ENCODE measurements at places on chromosomes 16 and 17.

- DNase-seq = no peak
Observed at GRCh38 chr17:3772764-3773163, 28.2 kb downstream of the ITGAE start.

DNA sequence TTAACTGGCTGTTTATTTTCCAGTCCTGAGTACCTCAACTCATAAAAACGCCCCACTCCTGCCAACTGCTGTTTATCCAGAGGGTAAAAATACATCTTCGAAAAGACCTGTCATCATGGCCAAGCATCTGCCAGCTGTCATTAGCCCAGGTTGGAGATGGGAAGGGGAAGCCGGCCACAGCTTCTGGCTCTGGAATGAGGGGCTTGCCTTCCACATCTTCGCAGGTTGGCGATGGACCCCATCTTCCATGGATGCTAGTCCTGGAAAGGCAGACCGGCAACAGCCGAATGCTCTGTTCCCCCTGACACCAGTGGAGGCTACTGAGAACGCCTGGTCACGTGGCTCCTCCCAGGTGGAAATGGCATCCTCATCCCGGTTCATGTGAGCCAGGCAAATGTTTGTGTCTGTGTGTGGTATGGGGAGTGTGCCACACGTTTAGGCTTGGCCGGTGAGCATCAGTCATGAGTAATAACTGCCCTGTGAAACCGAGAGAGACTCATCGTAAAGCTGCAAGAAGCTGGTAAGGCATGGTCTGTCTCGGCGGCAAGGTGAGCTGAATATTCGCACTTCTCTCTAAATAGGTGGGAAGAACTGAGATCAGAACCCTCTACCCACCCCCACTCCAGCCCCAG, 420 bp upstream of the KRTAP17-1 start:
- no peak for DNase-seq

DNA sequence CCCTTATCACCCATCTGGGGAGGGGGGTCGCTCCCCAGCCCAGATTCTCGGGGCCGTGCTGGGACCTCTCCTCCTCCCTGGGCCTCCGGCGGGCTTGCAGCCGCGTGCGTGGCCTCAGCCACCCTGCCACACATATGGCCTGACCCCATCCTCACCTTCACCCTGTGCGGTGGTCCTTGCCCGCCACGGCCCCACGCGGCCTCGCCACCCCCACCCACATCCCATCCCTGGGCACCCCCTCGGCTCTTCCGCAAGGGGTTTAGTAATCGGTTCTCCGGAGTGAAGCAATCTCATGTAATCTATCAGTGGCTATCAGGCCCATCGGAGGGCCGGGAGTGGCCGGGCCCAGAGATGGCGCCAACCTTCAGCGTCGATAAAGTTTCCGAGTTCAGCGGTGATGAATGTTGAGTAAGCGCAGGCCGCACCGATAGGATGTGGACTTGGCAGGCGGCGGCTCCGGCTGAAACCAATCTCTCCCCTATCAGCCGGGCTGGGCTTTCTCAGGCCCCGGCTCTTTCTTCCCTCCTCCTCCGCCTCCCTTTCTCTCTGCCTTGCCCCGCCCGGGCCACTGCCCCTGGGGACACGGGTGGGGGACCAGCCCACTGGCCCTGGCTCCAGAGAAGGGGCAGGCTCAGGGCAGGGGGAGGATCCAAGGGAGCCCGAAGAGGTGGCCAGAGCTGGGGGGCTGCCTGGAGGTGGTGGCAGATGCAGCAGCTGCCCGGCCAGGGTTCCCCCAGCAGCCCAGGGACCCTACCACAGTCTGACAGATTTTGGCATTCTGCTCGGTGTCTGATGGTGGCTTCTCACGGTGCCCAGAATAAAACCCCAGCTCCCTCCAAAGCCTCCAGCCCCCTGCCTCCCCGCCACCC, 20.8 kb downstream of the ZFPM1 start:
- DNase-seq = no peak

DNA sequence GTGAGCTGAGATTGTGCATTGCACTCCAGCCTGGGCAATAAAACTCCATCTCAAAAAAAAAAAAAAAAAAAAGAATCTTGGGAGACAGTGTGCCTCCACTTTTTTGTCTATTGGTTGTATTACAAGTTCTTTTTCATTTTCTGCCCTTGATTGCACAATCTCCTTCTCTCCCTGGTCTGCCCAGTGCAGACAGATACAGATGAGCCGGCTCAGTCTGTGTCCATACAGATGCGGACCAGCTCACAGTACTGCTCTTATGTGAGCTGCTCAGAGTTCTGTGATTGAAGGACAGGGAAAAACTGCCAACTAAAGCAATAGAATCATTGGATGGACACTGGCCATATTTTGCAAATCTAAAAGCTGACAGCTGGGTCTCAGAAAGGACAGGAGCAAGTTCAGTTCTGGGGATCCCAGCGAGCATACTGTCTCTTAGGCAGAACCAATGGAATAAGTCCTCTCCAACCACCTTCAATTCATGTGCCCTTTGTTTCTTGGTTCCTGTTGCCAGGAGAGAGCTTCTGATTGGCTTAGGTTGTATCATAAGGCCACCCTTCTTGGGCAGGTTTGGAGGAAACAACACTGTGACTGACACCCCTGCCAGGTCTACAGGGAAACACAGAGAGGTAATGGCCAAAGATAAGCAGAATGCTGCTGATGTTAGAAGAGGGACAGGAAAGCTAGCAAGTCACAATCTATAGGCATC, 495.6 kb upstream of the HSBP1 start:
- DNase-seq = no peak

DNA sequence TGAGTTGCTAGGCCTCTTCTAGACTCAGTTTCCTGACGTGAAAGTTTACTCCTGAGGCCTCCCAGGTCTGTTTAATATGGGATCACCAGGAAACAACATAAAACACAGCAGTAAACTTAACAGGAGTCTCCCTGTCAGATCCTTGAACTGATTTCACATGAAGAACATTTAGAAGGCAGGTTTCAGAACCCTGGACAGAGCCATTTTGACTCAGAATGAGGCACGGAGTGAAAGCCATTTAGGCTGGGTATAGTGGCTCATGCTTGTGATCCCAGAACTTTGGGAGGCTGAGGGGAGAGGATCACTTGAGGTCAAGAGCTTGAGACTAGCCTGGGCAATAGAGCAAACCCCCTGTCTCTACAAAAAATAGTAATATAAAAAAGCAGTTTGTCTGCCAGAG, 289.1 kb downstream of the CA10 start:
- no peak for DNase-seq

DNA sequence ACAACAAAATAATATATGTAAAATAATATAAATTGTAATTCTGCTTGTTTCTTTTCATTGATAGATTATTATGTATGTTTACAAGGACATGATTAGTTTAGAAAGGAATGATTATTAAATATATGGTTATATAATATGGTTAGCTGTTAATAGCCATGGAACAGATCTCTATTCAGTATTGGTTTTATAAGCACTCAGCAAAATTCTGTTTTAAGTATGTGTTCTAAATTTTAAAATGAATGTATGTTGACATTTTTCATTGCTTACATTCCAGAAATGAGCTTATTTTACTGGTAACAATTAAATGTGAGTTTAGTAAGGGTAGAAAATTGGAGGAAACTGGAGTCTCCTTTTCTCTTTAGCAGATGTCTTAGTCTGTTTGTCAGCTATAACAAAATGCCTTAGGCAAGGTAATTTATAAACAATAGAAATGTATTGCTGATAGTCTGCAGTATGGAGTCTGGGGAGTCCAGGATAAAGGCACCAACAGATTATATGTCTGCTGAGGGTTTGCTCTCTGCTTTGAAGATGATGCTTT, 45.4 kb downstream of the NFAT5 start:
- DNase-seq = no peak

DNA sequence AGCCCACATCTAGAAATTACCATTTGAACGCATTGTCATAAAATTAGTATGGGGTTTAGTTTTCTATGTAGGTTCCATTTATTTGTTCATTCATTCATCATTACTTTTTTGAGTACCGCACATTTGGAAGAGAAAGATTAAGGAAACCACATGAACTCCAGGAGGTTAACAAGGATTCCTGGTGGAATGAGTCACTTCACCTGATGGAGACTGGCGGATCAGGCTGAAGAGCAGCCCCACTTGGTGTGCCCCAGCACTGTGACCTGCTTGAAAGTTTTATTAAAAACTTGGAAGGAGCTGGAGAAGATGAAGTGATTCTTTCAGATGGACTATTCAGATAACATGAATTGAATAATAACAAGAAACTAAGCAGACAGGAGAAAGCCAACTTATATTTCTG, 293.6 kb upstream of the CDH11 start:
- DNase-seq = no peak

DNA sequence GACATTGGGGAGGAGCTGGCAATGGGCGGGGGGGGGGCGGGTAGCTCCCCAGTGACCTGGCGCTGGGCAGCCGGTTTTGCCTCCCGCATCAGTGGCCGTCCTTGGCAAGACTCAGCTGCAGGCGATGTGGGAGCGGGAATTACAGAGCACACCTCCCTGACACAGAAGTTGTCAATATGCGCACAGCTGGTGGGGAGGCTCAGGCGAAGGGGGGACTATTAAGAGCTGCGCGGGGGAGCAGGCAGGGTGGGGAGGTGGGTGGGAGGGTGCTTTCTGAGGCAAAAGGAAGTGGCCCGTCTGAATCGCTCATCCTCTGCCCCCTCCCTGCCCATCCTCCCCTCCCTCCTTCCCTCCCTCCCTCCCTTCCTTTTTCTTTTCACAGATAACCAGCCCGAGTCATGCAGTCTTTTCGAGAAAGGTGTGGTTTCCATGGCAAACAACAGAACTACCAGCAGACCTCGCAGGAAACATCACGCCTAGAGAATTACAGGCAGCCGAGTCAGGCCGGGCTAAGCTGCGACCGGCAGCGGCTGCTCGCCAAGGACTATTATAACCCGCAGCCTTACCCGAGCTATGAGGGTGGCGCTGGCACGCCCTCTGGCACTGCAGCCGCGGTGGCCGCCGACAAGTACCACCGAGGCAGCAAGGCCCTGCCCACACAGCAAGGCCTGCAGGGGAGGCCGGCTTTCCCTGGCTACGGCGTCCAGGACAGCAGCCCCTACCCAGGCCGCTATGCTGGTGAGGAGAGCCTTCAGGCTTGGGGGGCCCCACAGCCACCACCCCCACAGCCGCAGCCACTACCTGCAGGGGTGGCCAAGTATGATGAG, 44.0 kb downstream of the SREBF1 start:
- DNase-seq = peak; percentile 32

GRCh38 chr17:55266958-55267688, 2.4 kb downstream of the HLF start:
- no peak for DNase-seq

DNA sequence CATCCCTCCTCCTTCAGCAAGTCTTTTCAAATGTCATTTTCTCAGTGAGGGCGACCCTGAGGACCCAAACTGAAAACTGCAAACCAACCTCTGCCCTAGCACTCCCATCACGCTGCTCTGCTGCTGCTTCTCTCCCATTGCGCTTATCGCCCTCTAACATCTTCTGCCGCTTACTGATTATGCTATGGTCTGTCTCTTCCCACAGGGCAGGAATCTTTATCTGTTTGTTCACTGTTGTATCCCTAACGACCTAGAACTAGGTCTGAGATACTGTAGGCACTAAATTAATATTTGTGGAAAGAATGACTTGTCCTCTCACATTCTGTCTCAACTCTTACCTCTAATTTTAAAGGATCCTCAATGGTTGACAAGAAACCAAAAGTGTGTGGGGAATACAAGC, 12.5 kb downstream of the ZSCAN32 start:
- DNase-seq = no peak

DNA sequence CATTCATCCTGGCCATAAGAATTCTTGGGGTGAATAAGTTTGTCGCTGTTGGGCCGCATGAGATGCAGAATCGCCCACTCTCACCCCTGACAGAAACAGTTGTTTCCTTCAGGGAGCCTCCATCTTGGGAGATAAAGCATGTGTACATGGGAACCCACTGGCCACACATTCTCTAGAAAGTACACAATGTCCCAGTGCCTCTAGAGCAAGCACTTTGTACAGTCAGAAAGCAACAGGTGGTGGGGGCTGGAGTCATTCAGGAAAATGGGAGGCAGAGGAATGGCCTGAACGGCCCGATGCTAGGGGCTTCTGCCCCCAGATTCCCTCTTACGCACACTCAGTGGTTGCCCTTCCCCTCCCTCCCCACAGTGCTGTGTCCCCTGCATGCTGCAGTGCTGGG, 16.1 kb downstream of the ACE start:
- no peak for DNase-seq

GRCh38 chr16:54140057-54140787, 146.4 kb downstream of the IRX3 start:
- DNase-seq = no peak

DNA sequence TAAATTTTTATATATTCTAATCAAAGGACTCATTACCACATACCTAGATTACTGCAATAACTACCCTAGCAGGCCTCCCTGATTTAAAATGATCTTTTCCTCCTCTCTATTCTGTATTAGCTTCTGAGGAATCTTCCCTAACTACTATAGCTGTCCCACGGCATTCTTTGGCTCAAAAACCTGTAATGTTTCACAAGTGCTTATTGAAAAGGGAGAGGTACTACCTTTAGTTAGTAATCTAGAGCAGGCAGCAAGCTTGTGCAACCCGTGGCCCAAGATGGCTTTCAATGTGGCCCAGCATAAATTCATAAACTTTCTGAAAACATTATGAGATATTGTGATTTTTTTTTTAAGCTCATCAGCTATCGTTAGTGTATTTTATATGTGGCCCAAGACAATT, 71.0 kb upstream of the CORO6 start:
- no peak for DNase-seq

DNA sequence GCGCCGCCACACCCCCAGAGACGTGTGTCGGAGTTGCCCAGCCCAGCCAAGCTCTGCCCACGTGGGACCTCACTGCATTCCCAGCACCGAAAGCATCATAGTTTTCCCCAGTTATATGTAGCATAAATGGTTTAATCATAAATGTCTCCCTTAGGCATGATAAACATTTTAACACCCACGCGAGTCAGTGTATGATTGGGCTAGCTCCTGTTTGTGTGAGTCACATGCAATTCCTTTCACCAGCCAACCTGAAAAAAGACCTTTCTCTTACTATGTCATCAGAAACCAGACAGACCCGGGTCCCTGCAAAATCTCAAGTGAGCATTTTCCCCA, 9.2 kb downstream of the TAF1C start:
- DNase-seq = no peak

GRCh38 chr17:56298846-56299245, 145.6 kb downstream of the ANKFN1 start:
- DNase-seq = no peak

- no peak for DNase-seq
Observed at GRCh38 chr16:78094166-78094565, 5.3 kb upstream of the WWOX start.

GRCh38 chr17:31792007-31792585, 66.9 kb downstream of the COPRS start:
- no peak for DNase-seq

- no peak for DNase-seq
Observed at GRCh38 chr17:80113033-80113484, 11.7 kb downstream of the GAA start.

GRCh38 chr17:21174186-21174585, 39.8 kb downstream of the TMEM11 start:
- no peak for DNase-seq

- peak; percentile 54 for DNase-seq
Observed at GRCh38 chr17:58587713-58588117, 73.3 kb upstream of the MTMR4 start.

Measured in activated naive CD4-positive, alpha-beta T cell treated with anti-CD3 and anti-CD28 coated beads, Interleukin-2, amount 50 U/mL, for 16 hours (primary cell).